ENCODE measurements at places on chromosomes 1 and 21. TPM values are rescaled to one million over a fixed set of nuclear protein-coding genes. Genes with fewer than 3 reads are reported as not detected.

The MROH9 gene
- total RNA-seq, result not detected

The SLAMF7 gene
- total RNA-seq, result not detected

The RNF187 gene
- 58.5 TPM for total RNA-seq

The OLFML3 gene
- total RNA-seq, result 139 TPM

The PDZK1 gene
- 1.3 TPM for total RNA-seq

The MAP1LC3C gene
- 0.87 TPM for total RNA-seq

The MRPS6 gene
- total RNA-seq, result 12.6 TPM

The NTNG1 gene
- 11.6 TPM for total RNA-seq

The SPRR1A gene
- not detected for total RNA-seq

The GJC2 gene
- total RNA-seq, result 14.8 TPM

The PGLYRP4 gene
- not detected for total RNA-seq

The DENND2C gene
- total RNA-seq, result 4.1 TPM

The ANKRD45 gene
- 0.29 TPM for total RNA-seq

The C1QTNF12 gene
- total RNA-seq, result 5.1 TPM

The DMBX1 gene
- total RNA-seq, result not detected

The MYCL gene
- total RNA-seq, result 0.15 TPM

The CRYZ gene
- total RNA-seq, result 25.6 TPM

The SHISAL2A gene
- not detected for total RNA-seq

The PTGFR gene
- 68.3 TPM for total RNA-seq

The RIMKLA gene
- under 0.01 TPM for total RNA-seq

The GJA8 gene
- total RNA-seq, result not detected

The APOBEC4 gene
- not detected for total RNA-seq

The RUNX3 gene
- total RNA-seq, result not detected

The MXRA8 gene
- total RNA-seq, result 534 TPM

The MARK1 gene
- 0.17 TPM for total RNA-seq

The KCNA2 gene
- not detected for total RNA-seq

The IKBKE gene
- total RNA-seq, result 19.3 TPM

The SPRR2E gene
- total RNA-seq, result not detected

The COL16A1 gene
- total RNA-seq, result 116 TPM

The KCTD3 gene
- 83.0 TPM for total RNA-seq

The ADGRL4 gene
- 6.9 TPM for total RNA-seq

The RGS18 gene
- total RNA-seq, result not detected

The HES5 gene
- not detected for total RNA-seq

The OXCT2 gene
- 4.1 TPM for total RNA-seq

The TNFRSF4 gene
- total RNA-seq, result under 0.01 TPM

The HES2 gene
- total RNA-seq, result 1.3 TPM

The DNAI4 gene
- total RNA-seq, result 5.4 TPM

The IFI44 gene
- 31.1 TPM for total RNA-seq

The TNFRSF1B gene
- total RNA-seq, result 43.0 TPM

The UMODL1 gene
- not detected for total RNA-seq
